ENCODE measurements at places on chromosomes 2 and 18. TPM values are rescaled to one million over a fixed set of nuclear protein-coding genes. Genes with fewer than 3 reads are reported as not detected.

- DNase-seq: no peak
Observed at GRCh38 chr2:3522961-3523421, 3.7 kb upstream of the ADI1 start.

DNA sequence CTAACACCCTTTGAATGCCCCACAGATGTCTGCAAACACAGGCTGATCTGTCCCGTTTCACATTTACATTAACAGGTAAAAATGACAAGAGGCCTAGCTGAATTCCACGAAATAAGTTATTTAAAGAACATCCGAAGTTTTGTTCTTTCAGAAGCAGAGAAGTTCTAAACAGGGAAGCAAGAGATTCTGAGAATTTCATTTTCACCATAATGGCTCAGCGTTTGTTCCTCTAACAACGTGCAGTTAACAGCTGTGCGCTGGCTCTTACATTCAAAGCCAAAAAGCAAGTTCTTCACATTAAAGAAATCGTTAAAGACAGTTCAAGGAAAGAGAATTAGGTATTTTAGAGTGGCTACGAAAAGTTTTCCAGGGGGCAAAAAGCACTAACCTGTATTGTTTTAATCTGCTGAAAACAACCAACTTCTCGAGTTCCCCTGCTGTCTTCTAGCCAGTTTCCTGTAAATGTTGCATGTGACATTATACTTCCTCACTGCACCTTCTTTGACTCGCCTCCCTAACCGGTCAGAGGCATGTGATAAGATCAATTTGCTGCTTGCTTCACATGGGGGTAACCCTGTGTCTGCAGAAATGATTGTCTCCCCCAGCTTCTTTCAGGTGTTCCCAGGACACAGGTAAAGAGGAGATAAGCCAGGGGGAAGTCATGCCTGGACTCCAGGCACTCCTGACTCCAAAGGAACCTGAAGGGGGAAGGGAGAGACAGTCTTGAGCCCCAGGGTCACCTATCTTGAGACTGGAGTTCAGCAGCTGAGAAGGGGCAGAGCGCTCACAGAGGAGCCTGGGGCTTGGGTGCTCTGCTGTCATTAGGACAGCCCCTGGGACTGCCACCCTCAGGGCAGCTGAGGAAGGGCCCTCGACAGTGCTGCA lies 36.8 kb upstream of the WIPF1 start:
- DNase-seq: peak; percentile 51

Gene CTNNA2
- total RNA-seq: not detected

DNA sequence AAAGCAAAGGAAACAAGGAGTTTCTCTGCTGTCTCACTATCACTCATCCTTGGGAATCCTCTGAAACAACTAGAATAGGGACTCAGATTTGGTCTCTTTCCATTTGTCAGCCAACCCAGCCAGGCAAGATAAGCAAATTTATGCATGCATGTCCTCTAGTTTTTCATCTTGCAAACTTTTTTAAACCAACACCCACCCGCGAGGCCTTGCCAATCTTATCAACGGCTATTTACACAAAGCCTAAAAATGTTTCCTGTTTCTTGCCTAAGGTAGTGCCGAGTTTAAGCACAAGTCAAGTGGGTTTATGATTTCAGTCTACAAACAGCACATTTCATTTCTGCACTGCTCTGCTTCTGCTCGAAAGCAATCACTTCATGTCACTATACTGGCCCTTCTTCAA lies 240.9 kb downstream of the STK39 start:
- no peak for DNase-seq

- peak; percentile 6 for DNase-seq
Observed at GRCh38 chr2:197972061-197972460, 167.7 kb downstream of the PLCL1 start.

- DNase-seq: no peak
Observed at GRCh38 chr18:24326211-24326610, 71.4 kb downstream of the OSBPL1A start.

DNA sequence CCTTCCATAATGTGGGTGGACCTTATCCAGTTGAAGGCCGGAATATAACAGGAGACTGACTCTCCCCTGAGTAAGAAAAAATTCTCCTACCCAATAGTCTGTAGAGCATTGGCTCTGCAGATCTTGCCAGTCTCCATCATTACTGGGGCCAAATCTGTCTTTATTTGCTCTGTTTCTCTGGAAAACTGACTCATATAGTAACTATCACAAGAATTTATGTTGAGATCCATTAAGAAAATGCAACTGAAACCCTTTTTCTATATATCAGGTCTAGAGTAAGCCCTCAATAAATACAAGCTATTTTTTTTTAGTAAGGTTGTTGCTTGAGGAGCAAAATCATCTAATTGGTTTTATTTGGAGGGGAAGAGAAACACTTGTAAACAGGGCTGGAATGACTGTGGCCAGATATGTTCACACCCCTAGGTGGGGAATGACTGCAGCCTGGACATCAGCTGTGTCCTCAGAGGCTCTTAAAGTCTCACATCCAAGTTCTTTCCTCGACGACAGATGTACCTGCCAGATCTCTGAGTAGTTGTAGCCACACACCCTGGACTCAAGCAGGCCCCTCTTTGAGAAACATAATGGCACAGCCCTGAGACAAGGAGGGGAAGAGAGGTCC lies 339.7 kb downstream of the TNS1 start:
- no peak for DNase-seq

DNA sequence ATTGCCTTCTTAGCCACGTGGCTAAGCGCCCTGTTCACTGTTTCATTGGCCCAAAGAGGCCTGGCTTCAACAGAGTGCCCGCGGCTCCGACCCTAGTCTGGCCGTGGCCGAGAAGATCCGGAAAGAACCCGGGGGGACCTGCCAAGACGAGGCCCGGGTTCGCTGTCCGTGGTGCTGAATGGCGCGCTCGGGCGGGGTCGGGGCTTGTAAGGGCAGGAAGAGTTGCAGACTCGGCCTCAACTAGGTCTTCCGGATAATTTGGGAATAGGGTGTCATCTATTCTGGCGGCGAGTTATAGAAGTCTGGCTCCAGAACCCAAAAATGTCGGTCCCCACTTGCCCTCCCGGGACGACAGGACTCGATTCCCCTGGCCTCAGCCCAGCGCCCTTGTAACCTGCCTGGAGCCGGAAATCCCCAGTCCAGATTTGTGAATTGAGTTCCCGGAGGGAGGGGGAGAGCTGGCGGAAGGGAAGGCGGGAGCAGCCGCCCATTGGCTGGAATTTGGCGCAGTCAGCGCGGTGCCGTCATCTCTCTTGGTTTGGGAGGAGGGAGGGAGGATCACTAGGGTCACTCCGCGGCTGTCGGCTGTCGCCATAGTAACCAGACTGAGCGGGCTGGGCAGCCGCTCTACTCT lies 3.5 kb downstream of the CDK5R2 start:
- peak; percentile 72 for DNase-seq

Measured in hematopoietic multipotent progenitor cell (in vitro differentiated cells).